Mesenteric fat pad (tissue), 1 donor: ENCODE measurements at places on chromosomes 5 and 9. TPM values are rescaled to one million over a fixed set of nuclear protein-coding genes. Genes with fewer than 3 reads are reported as not detected.

DNA sequence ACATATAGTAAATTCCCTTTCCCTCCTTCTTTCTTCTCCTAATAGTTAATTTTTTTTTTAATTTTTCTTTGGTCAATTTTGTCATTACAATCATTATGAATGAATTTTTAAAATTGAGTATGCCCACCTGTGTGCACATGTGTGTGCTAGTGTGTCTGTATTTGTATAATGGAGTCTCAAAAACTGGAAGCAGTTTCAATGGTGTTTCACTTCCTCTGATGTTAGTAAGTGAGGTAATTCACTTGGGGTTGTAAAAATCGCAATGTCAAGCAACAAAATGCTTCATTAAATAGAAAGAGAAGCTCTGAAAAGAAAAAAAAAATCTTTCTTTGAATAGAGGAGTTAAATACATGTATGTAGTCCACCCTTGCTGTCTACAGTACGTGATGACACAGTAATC lies 1467.6 kb upstream of the NUDT12 start:
- no peak for DNase-seq

- no peak for DNase-seq
These were observed 223.2 kb upstream of the PANK3 start for GRCh38 chr5:168802337-168802736.

DNA sequence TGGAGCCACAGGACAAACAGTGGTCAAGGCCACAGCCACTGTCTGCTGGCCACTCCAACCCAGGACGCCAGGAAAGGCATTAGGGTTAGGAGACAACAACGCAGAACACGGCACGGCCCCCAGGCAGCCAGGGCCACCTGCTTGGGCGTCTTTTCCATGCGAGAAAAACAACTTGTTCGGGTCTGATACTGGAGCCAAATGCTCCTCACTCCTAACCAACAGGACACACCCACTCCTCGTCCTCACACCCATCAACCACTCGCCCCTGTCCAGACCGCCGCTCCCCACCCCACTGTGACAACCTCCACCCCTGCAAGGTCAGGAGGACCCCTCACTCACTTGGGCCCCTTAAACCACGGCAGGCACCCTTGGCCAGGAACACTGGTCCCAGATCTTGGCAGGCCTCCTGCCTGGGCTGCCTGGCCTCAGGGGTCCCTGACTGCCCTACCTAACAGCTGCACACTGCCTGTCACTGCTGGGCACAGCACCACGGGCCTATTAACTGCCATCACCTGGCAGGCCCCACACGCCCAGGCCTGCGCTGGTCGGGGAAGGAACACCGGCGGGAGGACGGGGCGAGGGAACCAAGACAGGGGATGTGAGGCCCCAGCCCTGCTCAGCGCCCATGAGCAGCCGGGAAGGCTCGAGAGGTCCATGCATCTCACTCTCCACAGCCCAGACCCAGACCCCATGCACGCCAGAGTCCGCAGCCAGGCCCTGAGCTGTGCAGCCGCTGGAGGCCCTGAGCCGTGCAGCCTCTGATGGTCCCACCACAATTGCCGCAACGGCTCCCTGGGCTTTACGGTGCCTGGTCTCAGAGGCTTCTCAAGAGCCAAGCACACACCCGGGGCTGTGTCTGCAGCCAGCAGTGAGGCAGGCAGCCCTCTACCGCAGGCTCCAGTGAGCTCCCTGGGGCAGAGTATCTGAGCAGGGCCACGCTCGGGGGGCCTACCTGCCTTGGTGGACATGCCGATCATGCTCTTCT lies 13.8 kb downstream of the CLPTM1L start:
- peak; percentile 84 for DNase-seq

DNA sequence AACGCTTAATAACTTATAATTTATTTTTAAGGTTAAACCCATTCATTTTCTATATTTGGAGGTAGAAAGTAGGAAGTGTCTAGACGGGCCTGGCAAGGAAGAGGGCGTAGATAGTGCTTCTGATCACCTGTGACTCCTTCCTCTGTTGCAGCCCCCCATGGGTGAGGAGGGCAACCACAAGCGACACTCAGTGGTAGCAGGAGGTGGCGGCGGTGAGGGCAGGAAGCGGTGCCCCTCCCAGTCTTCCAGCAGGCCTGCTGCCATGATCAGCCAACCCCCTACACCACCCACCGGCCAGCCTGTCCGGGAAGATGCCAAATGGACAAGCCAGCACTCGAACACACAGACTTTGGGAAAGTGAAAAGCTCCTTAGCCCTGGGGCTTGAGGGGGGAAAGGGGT lies 36.7 kb downstream of the FAXDC2 start:
- DNase-seq: peak; percentile 62

CDK9 gene
- 105 TPM for total RNA-seq

CER1 gene
- total RNA-seq: not detected

PCDHA11 gene
- total RNA-seq: 0.26 TPM
